AG08395 (cell line): ENCODE measurements at places on chromosomes 13 and 19.

DNA sequence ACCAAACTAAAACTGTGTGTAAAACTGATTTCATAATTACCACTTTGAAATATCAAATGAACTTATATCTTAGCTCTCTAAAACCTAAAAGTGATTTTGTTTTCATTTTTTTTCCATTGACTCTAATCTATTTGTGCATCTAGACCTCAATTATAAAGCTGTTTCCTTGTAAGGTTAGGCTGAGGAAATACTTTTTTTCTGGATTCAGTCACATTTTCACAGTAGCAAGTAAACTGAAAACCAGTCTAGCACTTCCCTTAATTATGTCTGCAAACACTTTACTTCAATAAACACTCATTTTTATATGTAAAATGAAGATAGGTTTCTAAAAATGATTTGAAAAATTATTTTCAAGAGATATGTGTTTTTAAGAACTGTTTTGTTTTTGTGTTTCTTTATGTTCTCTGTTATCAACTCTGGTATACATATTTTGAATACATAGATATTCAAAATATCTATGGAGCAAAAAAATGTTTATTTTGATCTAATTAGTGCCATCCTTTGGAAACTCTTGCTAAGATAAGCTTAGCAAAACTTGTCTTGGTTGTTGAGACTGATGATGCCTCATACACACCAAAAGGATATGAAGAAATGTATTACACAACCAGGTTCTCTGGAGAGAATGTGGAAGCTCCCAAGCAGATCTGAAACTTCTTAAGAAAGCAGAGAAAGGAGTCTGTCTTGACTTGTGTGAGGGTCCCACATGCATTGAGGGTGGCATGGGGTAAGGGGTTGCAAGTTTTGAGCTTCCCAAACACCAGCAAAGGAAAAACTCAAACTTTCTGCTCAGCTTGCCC lies 1887.4 kb downstream of the PCDH9 start:
- no peak for DNase-seq

DNA sequence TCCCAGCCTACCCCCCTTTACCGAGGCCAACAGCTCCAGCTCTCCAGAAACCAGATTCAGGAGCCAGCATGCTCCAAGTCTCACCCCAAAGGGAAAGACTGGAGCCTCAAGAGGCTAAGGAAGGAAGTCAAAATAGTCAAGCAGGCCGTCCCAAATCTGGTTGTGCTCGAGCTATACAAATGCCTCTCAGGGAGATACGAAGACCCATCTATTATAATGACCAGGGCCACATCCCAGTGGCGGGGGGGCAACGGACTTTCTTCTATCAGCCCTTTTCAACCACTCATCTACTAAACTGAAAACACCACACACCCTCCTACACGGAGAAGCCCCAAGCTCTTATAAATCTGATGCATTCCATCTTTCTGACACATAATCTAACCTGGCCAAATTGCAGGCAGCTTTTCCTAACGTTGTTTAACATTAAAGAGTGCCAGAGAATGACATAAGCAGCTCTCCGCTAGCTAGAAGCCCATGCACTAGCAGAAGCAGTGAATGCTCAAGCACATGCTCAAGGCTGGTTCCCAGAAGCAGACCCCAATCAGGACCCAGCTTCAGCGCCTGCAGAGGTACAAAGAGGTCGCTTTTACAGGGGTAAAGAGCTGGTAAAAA lies 104.6 kb upstream of the ZNF98 start:
- DNase-seq: no peak

GRCh38 chr13:50161052-50161451 lies 145.8 kb downstream of the KCNRG start:
- DNase-seq: peak; percentile 30

GRCh38 chr13:83272076-83272475 lies 610.2 kb downstream of the SLITRK1 start:
- no peak for DNase-seq

DNA sequence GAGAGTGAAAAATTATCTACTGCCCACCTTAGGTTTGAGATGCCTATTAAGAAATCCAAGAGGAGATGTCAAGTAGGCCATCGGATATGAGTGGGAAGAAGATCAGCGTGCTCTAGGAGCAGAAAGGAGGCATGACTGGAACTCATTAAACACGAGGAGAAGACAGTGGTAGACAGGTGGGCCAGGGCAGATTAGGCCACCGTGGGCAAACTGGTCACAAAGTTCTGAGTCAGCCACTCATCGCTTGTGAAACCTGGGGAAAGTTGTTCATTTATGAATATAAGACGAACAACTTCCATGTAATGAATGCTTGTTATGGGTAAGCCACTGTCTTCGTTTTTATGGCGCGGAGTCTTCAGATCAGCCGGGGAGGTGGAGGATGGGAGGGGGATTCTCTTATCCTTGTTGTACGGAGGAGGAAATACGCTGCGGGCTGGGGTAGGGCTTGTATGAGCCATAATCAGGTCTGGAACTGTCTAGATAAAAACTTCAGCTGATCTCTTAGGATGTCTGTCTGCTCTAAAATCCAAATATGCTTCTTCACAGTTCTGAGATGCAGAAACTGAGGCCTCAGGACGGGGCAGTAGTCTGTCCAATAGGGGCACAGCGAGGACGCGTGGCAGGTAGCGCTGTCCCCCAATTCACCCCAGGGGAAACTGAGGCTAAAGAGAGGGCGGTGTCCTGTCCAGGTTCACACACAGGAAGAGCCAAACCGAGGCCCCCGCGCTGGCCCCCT lies 1.1 kb upstream of the ZNF444 start:
- no peak for DNase-seq

DNA sequence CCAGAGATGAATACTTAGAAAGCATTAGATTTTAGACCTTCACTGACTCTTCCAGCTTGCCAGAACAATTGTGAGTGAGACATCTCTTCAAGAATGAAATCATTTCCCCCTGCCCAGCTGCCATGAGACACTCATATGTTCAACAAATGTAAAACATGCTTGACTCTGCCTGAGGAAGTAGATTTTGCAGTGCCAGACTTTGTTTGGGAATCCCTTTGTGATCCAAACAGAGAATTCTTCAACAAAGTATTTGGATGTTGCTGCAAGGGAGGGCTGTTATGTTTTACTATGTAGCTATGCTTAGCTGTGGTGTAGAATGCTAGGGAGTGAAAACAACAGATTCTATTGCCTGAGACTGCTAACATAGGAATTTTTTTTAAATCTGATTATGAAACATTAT lies 416.4 kb downstream of the DCT start:
- peak; percentile 31 for DNase-seq

DNA sequence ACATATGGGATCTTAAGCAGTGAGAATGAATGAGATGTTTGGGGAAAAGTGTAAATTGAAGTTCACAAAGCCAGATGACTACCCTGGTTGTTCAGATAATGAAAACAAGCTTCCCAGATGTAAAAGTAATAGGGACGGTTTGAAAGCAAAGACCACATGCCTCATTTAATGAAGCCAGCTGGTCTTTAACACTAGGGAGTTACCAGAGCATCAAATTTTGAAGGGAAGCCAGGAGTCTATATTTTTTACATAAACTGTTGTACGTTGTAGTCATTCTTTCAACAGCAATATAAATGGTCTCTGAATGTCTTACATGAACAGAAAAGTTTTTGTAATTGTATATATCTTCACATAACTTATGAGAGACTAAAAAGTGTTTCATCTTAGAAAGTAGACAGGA lies 2604.5 kb upstream of the PCDH20 start:
- no peak for DNase-seq

DNA sequence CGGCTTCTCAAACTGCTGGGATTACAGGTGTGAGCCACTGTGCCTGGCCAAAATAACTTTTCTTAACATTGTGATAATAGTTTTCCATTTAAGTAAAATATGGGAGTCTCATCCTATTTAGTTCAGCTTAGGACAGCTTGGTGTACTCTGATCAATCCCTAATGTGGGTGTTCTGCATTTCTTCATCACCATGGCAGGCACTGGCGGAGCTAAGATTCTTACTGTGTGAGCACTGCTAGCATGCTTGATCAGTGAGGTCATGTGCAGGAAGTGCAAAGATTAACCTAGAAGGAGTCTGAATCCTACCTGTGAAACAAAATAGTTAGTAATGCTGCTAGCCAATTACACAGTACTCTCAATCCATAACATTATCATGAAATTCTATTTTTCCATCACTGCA lies 1684.2 kb upstream of the SLC10A2 start:
- DNase-seq: no peak

DNA sequence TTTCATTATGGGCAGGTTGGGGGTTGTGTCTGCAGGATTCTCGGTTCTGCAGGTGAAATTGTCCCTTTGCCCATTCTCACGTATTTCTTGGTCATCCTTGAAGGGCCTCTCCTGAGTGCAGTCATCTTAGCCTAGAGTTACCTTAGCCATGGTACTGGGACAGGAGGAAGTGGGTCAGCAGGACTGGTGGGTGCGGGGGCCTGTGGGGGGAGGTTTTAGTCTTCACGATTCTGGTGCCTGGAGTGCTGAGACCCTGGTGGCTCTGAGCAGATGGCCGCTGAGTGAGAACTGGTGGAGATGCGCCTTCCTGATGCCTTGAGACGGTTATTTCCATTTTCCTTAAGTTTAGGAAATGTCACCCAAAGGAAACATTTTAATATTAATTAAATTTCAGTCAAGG lies 11.8 kb downstream of the COL4A2 start:
- DNase-seq: no peak

GRCh38 chr19:44570984-44571684 lies 41.7 kb upstream of the CEACAM20 start:
- peak; percentile 86 for DNase-seq

DNA sequence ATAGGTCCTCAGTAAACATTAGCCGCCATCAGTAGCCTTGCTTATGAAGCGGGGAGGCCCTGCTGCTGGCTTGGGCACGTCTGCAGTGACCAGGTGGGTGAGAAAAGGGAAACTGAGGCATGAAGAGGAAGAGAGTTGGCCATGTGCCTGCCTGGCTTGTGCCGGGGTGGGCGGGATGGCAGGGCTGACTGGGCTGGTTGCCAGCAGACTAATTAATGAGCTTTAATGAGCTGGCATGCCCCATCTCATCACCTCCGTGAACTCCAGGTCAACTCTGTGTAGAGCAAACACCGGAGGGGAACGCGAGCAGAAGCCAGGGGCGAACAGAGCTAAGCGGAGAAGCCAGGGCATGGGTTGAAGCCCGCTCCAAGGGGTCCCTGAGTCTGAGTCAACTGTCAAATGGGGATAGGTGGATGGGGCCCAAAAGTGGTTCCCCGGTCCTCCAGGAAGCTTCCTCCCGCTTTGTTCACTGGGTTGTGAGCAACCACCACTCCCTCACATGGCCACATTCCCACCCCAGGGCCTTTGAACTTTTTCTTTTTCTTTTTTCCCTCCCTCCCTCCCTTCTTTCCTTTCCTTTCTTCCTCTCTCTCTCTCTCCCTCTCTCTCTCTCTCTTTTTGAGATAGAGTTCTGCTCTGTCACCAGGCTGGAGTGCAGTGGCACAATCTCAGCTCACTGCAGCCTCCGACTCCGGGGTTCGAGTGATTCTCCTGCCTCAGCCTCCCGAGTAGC lies 8.7 kb downstream of the NR2F6 start:
- DNase-seq: no peak

- DNase-seq: no peak
Observed at GRCh38 chr19:40056505-40056904, 474 bp upstream of the ZNF780B start.

DNA sequence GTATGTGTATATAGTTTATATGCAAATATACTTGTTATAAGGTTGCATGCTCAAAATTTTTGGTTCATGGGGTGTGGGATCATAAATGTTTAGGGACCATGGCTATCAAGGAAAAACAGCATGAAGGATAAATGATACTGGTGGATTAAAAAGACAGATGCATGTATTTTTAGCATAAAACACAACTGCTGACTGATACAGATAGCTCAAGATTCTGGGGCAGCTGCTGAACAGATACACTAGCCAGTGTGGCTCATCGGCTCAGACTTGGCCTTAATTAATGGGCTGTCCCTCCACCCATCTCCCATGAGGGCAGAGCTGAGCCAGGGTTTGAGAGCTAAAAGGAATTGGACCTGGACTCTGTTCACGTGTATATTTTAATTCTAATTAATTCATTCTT lies 11.4 kb downstream of the ALOX5AP start:
- DNase-seq: no peak

GRCh38 chr19:31979949-31980670 lies 365.3 kb upstream of the ZNF507 start:
- DNase-seq: no peak

DNA sequence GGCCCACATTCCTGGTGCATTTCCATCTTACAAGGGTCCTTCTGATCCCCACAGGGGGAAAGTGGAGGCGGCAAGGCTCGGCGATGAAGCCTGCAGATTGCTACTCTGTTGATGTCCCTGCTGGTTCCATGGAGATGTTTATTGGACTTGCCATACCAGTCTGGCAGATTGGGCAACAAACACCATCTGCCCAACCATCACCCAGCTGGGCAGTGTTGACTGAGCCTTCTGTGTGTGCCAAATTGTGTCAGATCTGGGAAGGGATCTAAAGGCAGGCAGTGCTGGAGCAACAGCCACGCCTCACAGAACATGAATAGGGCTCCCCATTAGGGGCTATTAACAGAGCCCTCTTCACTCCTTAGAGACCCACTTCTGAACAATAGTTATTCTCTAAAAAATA lies 35.0 kb downstream of the FLT1 start:
- DNase-seq: no peak

- DNase-seq: peak; percentile 100
Observed at GRCh38 chr19:2475702-2476450, at the start of gene GADD45B. Gene GADD45B (plus strand): TSS chr19:2476127. CDS start chr19:2476359, 232 bp downstream.

DNA sequence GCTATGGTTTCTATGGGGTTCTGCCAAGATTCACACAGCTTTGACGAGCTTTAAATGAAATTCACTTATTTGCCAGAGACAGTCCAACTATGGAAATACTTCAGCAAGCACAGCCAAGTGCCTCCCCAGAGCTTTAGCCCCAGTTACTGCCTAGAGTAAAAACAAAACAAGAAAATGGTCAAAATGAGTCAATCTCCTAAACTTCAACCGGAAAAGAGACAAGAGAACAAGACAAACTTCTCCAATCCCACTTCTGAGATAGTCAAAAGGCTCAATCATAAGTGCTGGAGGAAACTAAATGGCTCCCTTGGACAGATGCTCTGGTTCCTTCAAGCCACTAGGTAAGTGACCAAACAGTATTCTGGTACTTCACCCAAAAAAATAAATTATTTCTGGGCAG lies 65.8 kb downstream of the KATNAL1 start:
- no peak for DNase-seq

- DNase-seq: no peak
Observed at GRCh38 chr19:40192758-40193586, 1.7 kb downstream of the MAP3K10 start.

DNA sequence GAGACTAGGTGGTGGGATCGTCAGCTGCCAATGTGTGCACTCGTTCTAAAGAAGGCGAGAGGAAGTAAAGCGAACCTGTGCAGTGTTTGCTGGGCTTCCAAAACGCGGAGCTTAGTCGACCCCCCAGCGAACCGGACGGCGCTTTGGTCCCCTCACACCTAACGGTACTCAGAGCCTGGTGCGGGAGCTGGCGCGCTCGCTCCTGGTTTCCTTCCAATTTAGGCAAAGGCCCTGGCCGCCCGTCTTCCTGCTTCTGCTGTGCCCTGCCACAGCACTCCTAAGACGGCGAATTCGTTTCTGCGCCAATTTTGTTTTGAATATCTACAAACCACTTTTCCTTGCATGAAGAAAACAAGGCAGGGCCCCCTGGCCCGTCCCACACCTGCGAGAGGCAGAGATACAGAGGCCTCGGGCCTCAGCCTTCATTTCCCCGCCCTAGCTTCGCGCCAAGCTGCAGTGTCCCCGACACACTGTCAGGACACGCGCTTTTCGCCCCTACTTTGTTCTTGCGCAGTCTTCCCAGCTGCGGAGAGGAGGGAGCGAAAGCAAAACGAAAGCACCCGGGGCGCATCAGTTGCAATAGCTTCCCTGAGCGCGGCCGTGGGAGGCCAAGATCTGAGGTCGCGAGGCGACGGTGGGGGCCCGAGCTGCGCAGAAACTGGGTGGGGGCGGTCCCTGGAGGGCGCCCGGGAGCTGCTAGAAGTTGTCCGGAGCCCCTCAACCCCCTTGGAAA lies 111.9 kb downstream of the KCNRG start:
- no peak for DNase-seq
